ENCODE measurements at places on chromosomes 5 and 9.

GRCh38 chr9:114930056-114930812, at the start of gene TNFSF8:
Gene TNFSF8, minus strand, starts transcription at chr9:114930591. Its CDS starts 288 bp downstream, at chr9:114930303.
- no peak for DNase-seq

DNA sequence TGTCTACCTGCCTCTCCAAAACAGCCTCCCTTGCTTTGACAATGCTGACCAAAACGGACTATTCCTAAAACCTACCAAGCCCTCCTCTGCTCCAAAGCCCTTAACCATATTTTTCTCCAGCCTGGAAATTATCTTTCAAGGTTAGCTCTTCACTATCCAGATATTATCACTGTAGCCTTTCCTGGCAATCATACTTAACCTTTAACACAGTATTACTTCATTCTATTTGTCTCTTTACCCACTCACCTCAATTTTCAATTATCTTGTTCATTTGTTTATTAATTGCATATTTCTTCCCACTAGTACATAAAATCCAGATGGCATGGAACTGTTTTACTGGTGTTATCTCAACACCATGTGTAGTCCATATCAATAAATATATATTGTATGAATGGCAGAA, 7.5 kb downstream of the SLCO4C1 start:
- DNase-seq, result no peak

DNA sequence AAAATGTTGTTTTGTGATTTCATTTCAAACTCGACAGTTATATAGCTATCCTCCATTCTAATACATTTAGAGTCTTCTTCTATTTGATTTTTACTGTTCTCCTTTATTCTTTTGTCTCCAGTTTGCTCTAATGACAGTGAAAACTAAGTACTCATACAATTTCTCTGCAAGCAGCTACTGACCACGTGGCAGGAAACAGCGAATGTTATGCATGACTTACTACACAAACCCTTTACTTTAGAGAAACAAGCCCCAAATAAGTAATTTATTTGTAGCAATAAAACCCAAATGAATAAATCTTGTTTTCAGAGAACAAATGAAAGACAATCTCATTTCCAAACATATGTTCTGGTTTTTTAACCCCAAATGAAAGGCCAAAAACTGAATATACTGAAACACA, 41.9 kb downstream of the CDH6 start:
- DNase-seq, result no peak

GRCh38 chr5:6365977-6366590, 12.3 kb downstream of the MED10 start:
- no peak for DNase-seq

- DNase-seq, result peak; percentile 62
Measured at GRCh38 chr9:129487658-129488483, 133.0 kb downstream of the C9orf50 start.

DNA sequence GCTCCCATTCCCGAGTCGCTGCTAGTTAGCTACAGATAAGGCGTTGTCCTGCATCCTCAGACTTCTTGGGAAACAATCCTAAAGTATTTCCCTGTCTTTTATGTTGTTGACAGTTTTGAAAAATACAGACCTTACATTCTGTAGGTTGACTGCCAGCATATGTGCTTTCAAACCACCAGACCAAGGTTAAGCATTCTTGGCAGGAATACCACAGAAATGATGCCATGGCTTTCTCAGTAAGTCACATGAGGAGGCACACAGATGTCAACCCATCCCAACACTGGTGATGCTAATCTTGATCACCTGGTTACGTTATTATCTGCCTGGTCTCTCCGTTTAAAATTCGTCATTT, 871 bp downstream of the GLE1 start:
- peak; percentile 61 for DNase-seq

- DNase-seq, result peak; percentile 34
Measured at GRCh38 chr9:2337627-2338026, 284.0 kb upstream of the VLDLR start.

DNA sequence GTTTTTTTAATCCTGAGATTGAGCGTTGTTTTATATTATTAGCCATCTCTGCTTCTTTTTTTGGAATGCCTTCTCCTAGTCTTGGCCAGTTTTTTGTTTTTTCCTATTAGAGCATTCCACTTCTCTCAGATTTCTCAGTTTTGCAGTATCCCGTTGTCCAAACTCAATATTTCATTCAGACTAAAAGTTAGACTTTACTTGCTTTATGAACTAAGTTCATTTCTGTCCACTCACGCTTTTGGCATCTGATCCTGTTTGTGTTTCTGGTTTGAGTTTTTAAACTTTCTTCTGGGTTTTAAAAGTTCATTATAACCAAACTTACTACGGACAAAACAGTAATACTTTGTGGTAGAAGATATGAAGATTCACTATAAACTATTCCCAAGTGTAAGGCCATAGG, 288.3 kb upstream of the MPDZ start:
- no peak for DNase-seq

Data from amniotic epithelial cell (primary cell).